Substantia nigra (tissue), 51 donors: ENCODE measurements at places on chromosomes 1 and 21.

GRCh38 chr1:91894036-91894761, 8.2 kb upstream of the TGFBR3 start:
- no peak for DNase-seq

DNA sequence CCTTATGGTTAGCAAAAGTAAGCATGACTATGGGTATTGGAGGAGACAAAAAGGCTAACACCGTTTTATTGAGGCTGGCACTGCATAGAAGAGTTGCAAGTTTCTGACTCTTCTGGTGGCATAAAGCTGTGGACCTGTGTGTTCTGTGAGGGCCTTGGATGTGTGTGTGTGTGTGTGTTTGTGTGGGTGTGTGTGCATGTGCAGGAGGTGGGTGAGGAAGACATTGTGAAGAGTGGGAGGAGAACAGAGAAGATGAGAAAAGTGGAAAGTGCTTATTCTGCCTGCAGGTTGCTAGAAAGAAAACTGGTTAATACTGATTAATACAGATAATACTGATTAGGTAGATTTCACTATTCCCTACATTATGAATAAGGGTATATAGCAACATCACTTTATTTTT, 12.6 kb downstream of the SLC22A15 start:
- no peak for DNase-seq

GRCh38 chr21:32321480-32321879, 22.8 kb downstream of the MRAP start:
- DNase-seq: no peak

DNA sequence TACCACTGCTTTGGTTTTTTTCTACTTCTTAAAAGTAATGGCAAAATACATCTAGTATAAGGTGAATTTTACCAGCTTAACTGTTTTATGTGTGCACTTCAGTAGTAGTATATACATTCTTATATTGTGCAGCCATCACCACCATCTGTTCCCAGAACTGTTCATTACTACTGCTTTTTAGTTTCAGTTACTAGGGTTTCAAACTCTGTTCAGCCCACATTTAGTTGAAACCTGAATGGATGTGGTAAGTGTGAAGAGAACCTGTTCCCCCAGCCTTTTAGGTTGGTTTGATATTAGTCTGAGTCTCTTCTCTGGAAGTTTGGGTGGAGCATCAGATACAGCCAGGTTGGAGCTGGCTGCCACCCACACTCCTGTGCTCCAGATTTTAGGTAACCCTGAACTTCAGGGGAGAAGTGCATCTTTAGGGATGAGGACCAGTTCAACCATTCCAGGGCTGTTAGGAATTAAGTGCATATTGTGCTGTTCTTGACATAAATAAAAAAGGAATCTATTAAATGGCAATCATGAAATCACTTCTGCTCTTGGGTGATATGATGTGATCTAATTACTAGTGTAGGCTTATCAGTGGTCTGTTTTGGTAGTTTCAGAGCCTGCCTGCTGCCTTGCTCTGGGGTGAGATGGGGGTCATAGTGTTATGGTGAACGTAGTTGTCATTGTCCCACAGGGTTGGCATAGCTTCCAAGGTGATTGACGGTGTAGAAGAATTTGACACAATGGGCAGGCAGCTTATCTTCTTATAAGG, 32.1 kb downstream of the URB2 start:
- DNase-seq: no peak
